ENCODE measurements at places on chromosomes 7 and 10. TPM values are rescaled to one million over a fixed set of nuclear protein-coding genes. Genes with fewer than 3 reads are reported as not detected.

- no peaks in the 10 kb centered on the region for H3K27me3 ChIP-seq
- H3K36me3 ChIP-seq: no peaks in the 10 kb centered on the region
- DNase-seq: no peak
- no peak overlapping the region for H3K4me3 ChIP-seq
- H3K4me1 ChIP-seq: no peaks in the 10 kb centered on the region
- H3K27ac ChIP-seq: no peak overlapping the region
Observed at GRCh38 chr10:82814635-82815034, 939.6 kb downstream of the NRG3 start.

DNA sequence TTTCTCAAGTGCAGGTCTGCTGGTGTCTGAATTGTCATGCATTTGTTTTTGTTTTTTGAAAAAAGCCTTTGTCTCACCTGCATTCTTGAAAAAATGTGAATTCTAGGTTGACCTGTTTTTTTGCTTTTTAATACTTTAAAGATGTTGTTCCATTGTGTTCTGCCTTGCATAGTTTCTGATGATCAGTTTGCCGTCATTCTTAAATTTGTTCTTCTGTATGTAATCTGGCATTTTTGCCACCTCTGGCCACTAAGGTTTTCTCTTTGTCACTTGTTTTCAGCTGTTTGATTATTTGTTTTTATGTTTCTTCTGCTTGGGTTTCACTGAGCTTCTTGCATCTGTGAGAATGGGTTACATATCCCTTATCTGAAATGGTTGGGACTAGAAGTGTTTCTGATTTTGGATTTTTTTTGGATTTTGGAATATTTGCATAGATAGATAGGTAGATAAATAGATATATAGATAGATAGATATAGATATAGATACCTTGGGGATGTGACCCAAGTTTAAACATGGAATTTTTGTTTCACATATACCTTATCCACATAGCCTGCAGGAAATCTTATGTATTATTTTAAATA is 16.5 kb downstream of the MGMT start:
- H3K4me1 ChIP-seq: no peaks in the 10 kb centered on the region
- H3K4me3 ChIP-seq: no peak overlapping the region
- H3K27me3 ChIP-seq: no peaks in the 10 kb centered on the region
- DNase-seq: no peak

- H3K27ac ChIP-seq: no peak overlapping the region
- no peaks in the 10 kb centered on the region for H3K4me1 ChIP-seq
- H3K36me3 ChIP-seq: peaks cover 3% of the 10 kb centered on the region
- H3K27me3 ChIP-seq: peaks cover 24% of the 10 kb centered on the region
Observed at GRCh38 chr7:150778738-150779301, 21.3 kb downstream of the TMEM176B start.

GRCh38 chr7:22559829-22560489 is 60.0 kb upstream of the STEAP1B start:
- peaks cover 47% of the 10 kb centered on the region for H3K4me1 ChIP-seq
- H3K36me3 ChIP-seq: no peaks in the 10 kb centered on the region
- H3K27me3 ChIP-seq: peaks cover 18% of the 10 kb centered on the region
- DNase-seq: peak; percentile 78

DNA sequence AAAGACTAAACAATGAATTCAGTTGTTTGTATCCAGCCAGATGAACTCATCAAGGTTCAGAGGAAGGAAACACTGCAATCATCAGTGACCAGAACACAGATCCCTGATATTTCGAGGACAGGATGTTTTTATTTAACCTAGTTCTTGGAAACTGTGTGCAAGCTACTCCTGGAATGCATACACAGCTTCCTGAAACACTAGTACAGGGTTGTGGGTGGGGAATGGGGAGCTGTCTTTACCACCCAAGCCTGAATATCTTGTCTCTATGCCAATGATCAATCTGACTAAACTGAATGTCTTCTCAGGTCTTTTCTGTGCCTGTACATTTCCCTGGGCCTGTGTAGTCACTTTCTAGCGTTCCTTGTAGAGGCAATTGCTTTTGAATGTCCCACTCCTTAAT is 374.6 kb downstream of the CALN1 start:
- no peak overlapping the region for H3K4me3 ChIP-seq
- no peaks in the 10 kb centered on the region for H3K27me3 ChIP-seq
- DNase-seq: no peak
- no peaks in the 10 kb centered on the region for H3K4me1 ChIP-seq
- H3K36me3 ChIP-seq: no peaks in the 10 kb centered on the region
- no peak overlapping the region for H3K27ac ChIP-seq

DNA sequence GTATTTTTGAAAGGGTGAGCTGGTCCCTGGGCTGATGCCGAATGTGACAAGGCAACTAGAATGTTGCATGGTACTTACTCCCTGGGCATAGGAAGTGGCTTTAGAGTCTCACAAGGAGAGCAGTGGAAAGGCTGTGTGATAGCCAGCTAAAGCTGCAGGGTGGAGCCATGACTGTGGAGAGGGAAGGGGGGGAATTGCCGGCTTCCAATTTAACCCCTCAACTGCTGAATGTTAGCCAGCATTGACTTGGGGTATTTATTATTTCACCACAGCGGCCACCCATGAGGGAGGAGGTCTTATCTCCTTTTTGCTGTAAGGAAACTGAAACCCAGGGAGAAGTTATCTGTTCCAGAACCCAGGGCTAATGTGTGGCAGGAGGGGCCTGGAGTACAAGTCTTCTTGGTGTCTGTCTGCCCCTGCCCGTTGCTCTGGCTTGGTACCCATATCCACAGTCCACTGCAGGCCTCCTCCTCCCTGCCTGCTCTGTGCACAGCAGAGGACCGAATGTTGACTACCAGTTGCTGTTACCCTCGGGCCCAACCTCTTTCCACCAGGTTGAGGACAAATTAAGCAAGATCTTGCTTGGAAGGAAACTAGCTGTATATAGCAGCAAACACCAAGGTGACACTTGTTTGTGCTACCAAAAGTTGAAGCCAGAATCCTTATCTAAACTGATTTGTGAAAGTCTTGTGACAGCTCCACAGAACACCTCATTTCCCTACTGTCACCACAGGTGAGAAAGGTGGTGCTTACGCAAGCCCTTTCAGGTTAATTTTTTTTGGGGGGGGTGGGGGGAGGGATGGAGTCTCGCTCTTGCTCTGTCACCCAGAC is 37.6 kb downstream of the WBP1L start:
- DNase-seq: no peak
- peaks cover 12% of the 10 kb centered on the region for H3K36me3 ChIP-seq
- no peak overlapping the region for H3K4me3 ChIP-seq
- no peaks in the 10 kb centered on the region for H3K27me3 ChIP-seq

DNA sequence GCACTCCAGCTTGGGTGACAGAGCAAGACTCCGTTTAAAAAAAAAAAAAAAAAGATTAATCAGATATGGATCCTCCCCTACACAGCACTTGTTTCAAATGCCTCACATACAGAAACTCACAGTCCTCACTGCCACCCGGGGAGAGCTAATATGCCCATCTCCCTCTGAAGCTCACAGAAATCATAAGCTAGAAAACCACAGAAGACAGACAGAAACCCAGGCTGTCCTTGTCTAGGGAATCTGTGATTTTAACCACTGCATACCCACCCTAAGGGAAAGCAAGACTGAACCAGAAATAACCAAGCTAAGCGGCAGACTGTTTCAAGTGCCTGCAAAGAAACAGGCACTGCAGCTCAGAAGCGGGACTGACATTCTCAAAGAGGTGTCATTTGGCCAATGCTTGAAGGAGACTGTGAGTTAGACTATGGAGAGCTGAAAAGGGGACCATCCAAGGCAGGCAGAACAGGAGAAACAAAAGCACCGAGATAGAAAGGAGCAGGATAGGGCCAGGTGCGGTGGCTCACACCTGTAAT is 37.6 kb downstream of the SLC37A3 start:
- H3K4me3 ChIP-seq: no peak overlapping the region
- H3K36me3 ChIP-seq: peaks cover 43% of the 10 kb centered on the region
- H3K27ac ChIP-seq: peak overlapping the region; percentile 69
- peaks cover 36% of the 10 kb centered on the region for H3K4me1 ChIP-seq
- no peaks in the 10 kb centered on the region for H3K27me3 ChIP-seq
- no peak for DNase-seq

- H3K27me3 ChIP-seq: no peaks in the 10 kb centered on the region
- no peak for DNase-seq
- no peak overlapping the region for H3K27ac ChIP-seq
- no peaks in the 10 kb centered on the region for H3K36me3 ChIP-seq
- no peaks in the 10 kb centered on the region for H3K4me1 ChIP-seq
Observed at GRCh38 chr7:123283373-123283772, 83.6 kb upstream of the SLC13A1 start.

GRCh38 chr10:119116326-119116951 is 12.5 kb downstream of the DENND10 start:
- DNase-seq: no peak
- no peak overlapping the region for H3K4me3 ChIP-seq
- H3K36me3 ChIP-seq: peaks cover 70% of the 10 kb centered on the region
- no peak overlapping the region for H3K27ac ChIP-seq
- H3K27me3 ChIP-seq: no peaks in the 10 kb centered on the region
- peaks cover 38% of the 10 kb centered on the region for H3K4me1 ChIP-seq

GRCh38 chr7:98323597-98324322 is 42.3 kb downstream of the BRI3 start:
- H3K4me3 ChIP-seq: no peak overlapping the region
- no peak for DNase-seq
- H3K36me3 ChIP-seq: no peaks in the 10 kb centered on the region
- H3K27me3 ChIP-seq: peaks cover 6% of the 10 kb centered on the region
- no peak overlapping the region for H3K27ac ChIP-seq

GRCh38 chr7:87474533-87475358 is 734 bp downstream of the ABCB4 start:
- H3K27ac ChIP-seq: no peak overlapping the region
- H3K27me3 ChIP-seq: peaks cover 37% of the 10 kb centered on the region
- peaks cover 8% of the 10 kb centered on the region for H3K4me1 ChIP-seq
- H3K4me3 ChIP-seq: peak overlapping the region; percentile 14

DNA sequence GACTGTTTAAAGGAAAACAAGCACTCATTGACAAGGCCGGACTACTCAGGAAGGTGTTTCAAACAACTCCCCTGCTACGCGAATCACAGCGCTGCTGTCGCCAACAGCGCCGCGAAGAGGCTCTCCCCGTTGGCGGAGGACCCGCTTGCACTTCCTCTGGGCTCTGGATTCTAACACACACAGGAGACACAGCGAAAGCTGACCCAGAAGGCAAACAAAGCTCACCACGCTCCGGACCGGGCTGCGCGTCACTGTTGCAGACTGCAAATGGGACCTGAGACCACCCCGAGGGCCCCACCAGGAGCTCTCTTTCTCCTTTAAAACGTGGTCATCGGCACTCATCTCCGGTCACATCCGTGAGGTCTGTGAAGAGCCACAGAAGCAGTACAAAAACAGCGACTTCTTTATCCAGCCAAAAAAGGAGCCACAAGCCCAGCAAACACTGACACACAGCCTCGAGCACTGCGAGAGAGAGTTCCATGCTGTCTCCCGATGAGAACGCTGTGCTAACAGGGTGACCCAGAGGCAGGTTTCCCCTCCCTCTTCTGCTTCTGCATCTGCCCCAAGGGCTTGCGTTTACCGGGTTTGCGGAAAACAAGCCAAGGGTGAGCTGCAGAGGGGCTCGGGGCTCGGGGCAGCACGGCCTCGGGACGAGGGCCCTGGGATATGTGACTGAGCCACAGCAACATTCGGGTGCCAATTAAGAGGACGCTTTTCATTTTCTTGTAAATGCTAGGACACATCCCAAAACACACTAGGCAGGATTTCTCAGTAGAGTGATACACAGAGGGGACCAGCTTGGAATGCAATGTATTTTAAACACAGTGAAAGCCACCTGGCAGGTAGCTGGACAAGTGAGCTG is 41.3 kb downstream of the AMZ1 start:
- no peaks in the 10 kb centered on the region for H3K27me3 ChIP-seq
- no peak overlapping the region for H3K4me3 ChIP-seq
- DNase-seq: no peak
- H3K36me3 ChIP-seq: peaks cover 6% of the 10 kb centered on the region
- H3K27ac ChIP-seq: no peak overlapping the region

Gene PAPOLB
- total RNA-seq: not detected

Gene GNAT3
- not detected for total RNA-seq

Gene RNF32
- total RNA-seq: 3.4 TPM

Gene PDE6C
- total RNA-seq: not detected

Gene TMEM178B
- total RNA-seq: 1.7 TPM
